ENCODE measurements at places on chromosomes 7 and 10.

GRCh38 chr7:139246905-139247304 is 15.9 kb downstream of the UBN2 start:
- DNase-seq = no peak

DNA sequence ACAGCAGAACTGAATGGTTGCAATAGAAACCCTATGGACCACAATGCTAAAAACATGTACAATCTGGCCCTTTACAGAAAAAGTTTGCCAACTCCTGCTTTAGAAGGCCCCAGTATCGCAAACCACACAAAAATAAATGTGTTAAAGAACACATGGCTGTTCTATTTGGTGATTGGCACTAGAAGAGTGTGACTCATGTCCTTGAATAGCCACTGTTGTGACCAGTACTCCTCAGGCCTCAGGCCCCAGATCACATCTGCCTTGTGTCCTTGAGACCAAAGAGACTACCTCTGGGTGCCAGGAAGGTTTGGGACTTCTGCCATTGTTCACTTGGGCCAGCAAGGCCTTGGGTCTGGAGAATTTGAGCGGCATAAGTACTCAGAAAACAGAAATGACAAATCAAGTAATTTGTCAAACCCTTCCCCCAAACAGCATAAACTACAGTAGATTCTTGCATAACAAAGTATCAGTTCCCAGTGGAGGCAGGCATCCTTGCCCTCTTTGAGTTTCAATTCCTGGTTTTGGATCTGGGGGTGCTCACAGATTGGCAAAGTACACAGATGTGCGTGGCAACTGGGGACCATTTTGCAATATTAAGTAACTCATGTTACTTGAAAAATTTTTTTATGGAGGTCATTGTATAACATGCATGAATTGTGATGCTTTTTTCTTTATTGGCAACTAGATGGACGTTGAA is 50.2 kb downstream of the MTURN start:
- DNase-seq = no peak

DNA sequence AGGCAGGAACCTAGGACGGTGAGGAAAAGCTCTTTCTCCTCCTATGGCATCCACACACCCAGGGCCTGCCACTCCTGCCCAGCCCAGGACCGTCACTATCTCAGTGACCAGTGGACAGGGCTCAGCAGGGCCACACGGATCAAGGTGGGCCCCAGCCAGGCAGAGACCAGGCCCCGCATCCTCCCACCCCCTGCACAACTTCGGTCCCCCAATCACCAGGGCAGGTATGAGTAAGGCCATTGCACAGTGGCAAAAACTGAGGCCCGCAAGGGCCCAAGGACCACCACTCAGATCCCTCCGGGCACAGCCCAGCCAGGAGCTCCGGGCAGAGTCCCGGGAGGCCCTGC is 30.3 kb downstream of the OAT start:
- no peak for DNase-seq

GRCh38 chr10:62946278-62946677 is 130.1 kb upstream of the EGR2 start:
- no peak for DNase-seq

DNA sequence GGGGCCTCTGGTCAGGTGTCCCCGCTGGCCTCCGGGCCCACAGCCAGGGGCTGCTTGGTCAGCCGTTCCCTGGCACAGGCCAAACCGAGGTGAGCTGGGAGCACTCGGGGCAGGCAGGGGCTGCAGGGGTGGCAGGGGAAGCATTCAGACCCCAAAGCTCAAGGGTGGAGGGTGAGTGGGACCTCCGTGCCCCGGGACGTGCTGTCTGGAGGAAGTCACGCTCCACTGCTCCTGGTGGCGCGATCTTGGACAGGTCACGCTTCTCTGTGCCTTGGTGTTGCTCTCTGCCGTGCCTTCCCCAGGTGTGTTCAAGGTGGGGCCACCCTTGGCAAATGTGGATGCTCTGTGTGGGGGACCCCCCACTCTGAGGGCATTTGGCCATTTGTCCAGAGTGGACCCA is 24.6 kb upstream of the ELFN1 start:
- DNase-seq = no peak

- no peak for DNase-seq
These were observed 48.7 kb upstream of the SHH start for GRCh38 chr7:155860840-155861479.

- no peak for DNase-seq
These were observed 23.4 kb downstream of the LEP start for GRCh38 chr7:128264477-128264876.

- DNase-seq = no peak
These were observed 3.9 kb upstream of the NRF1 start for GRCh38 chr7:129607471-129608120.
